ENCODE measurements at places on chromosomes 13 and 19.

DNA sequence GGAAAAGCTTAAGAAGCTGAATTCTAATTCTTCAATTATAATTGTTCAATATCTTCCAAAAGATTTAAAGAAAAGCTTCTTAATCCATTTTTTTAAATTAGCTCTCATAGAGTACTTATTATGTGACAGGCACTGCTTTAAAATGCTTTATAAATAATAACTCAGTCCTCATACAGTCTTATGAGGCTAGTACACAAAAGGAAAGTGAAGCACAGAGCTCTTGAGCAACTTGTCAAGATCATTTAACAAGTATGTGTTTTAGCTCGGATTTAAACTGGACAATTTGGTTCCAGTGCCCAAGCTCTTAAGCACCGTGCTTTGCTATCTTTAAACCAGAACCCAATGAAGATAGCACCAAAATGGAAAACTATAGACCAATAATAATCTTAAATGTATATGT, 106.1 kb downstream of the DHRS12 start:
- no peak for DNase-seq

GRCh38 chr13:84649853-84650252, 767.6 kb upstream of the SLITRK1 start:
- no peak for DNase-seq

DNA sequence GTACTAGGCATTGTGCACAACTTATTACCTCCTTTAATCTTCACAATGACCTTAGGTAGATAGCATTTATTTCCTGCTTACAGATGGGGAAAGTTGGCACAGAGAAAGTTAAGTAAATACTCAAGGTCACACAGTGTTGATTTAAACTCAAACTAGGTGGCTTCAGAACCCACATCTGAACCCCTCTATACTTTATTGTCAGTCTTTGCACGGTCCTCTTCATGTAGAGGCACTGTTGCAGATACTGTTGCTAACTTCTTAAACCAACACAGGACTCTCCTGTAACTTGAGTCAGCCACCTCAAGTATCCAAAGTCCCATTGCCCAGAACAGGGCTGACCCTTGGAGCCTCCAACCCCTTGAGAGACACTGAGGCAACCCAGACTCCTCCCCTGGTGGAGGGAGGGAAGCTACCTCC, 48.8 kb downstream of the FRY start:
- no peak for DNase-seq

DNA sequence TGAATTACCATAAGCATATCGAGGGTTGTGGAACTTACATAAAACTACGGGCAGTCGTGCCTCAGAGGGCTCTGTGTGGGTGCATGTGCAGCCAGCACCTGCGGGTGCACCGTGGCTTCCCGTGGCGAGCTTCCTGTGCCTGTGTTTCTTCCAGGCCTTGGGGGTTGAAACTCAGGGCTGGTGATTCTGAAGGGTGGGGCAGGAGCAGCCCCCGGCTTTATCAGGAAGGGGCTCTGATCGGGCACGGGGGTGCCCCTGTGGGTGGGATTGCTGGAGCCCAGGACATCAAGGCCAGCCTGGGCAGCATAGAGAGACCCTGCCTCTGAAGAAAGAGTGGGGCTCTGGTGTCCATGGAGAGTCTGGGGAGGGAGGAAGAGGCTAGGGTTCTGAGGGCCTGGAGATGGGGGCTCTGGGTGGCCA, 11.1 kb downstream of the ATP4B start:
- no peak for DNase-seq

DNA sequence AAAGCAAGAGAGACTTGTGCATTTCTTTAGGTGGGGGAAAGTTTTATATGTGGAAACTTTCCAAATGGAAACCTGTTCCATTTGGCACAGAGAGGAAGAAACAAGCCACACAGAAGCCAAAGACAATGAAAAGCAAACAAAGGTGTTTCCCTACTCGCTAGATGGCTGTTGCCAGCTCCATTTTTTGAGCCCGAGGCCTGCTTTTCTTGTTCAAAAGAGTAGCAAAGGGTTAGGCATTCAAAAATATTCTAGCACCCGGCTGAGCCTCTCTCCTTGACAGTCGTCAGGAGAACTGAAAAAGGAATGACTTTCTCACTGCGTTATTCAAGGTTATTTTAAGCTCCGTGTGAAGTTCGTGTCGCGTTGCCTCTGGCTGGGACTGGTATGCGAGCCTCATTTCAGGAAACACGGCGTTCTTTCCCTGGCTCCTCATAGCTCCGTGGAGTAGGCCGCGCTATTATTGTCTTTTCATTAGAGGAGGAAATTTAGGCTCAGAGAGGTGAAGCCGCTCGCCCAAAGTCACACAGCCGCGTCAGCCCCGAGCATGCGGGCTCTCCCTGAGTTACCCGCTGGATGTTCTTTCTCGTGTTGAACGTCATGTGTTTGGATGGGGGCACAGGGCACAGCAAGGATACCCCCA, 7.6 kb downstream of the TRPM4 start:
- DNase-seq: no peak

DNA sequence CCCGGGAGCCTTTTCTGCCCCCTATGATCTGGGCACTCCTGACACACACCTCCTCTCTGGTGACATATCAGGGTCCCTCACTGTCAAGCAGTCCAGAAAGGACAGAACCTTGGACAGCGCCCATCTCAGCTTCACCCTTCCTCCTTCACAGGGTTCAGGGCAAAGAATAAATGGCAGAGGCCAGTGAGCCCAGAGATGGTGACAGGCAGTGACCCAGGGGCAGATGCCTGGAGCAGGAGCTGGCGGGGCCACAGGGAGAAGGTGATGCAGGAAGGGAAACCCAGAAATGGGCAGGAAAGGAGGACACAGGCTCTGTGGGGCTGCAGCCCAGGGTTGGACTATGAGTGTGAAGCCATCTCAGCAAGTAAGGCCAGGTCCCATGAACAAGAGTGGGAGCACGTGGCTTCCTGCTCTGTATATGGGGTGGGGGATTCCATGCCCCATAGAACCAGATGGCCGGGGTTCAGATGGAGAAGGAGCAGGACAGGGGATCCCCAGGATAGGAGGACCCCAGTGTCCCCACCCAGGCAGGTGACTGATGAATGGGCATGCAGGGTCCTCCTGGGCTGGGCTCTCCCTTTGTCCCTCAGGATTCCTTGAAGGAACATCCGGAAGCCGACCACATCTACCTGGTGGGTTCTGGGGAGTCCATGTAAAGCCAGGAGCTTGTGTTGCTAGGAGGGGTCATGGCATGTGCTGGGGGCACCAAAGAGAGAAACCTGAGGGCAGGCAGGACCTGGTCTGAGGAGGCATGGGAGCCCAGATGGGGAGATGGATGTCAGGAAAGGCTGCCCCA, 8.5 kb upstream of the CEACAM7 start:
- DNase-seq: no peak

DNA sequence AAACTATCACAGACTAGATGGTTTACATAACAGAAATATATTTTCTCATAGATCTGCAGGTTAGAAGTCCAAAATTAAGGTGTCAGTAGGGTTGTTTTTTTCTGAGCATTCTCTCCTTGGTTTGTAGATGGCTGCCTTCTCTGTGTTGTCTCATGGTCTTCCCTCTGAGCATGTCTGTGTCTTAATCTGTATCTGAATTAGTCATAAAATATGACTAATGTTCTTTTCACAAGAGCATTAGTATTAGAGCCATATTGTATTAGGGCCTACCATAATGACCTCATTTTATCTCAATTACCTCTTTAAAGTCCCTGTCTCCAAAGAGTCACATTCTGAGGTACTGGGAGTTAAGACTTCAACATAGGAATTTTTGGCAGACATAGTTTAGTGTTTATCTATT, 77.2 kb upstream of the OBI1 start:
- DNase-seq: no peak

GRCh38 chr13:26132756-26133155, 80.9 kb upstream of the SHISA2 start:
- DNase-seq: no peak

DNA sequence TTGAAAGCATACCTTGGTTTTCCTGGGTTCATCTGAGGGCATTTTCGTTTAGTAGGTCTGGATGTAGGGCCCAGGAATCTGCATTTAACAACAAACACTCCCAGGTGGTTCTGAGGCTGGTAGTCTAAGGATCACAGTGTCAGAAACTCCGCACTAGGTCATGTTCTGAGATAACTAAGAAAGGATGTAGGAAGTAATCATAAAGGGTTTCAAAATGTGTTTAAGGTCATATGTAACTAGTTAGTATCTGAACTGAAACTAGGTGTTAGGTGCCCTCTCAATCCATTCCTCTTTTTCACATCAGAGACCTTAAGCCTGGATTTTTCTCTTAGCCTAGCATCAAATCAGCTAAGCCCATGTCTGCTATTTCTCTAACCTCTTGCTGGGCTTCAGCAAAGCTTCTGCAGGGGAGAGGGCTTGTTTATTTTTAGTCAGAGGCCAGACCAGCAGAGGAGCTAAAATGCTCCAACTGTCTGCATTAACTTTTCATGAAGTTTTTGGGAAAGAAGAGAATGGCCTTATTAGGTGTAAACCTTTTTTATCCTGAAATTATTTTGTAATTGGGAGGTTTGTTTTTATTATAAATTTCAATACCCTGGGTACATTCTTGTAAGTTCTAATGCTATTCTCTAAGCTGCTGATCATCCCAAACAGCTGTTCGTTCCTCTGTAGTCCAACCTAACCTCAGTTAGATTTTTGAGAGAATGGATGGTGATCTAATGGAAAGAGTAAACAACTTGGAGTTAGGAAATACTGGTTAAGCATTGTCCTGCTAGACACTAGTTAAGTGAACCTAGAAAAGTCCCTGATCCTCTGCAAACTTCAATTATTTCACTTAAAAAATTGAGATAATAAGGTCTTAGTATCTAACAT, 262.8 kb upstream of the RFC3 start:
- no peak for DNase-seq

- DNase-seq: no peak
Observed at GRCh38 chr13:102838982-102839381, 6.8 kb upstream of the ERCC5 start.

DNA sequence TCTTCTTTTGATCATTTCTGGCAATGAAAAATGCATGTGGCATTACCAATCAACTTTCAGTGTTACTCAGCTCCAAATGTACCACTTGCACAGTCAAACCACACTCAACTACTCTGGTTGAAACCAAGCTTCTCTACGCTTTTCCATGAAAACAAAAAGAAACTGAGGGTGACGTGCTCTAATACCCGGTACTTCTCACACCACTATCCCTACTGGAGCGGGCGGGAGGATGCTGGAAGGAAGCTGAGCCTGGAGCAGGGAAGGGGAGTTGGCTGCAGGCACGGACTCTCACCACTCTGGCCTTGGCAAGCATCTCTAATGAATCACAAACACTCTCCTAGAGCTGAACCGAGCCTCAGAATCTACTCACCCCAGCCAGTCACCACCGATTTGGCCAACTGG, 48.2 kb downstream of the STK24 start:
- DNase-seq: no peak

GRCh38 chr13:99471221-99472121, 29.8 kb upstream of the TM9SF2 start:
- no peak for DNase-seq

GRCh38 chr19:3506384-3507340, 551 bp downstream of the FZR1 start:
- no peak for DNase-seq

DNA sequence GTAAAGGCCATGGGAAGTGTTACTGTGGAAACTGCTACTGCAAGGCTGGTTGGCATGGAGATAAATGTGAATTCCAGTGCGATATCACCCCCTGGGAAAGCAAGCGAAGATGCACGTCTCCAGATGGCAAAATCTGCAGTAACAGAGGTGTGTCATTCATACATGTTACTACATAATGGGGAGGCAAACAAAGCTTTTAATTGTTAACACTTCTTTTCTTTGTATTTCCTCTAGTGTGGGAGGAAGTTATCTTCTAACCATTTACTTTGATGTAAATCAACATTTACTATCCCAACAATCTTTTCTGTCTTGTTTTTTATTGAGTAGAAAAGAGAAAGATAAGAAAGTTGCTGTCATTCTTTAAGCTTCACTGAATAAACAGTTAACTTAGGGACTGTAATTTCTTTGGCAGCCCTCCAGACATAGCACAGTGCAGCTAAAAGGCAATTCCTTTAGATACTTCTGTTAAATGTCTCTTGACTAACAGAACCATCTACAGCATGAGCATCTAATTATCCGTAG, 126.9 kb downstream of the ITGBL1 start:
- no peak for DNase-seq

Measured in tibial nerve (tissue), 4 donors.